ENCODE measurements at places on chromosomes 1 and 21. TPM values are rescaled to one million over a fixed set of nuclear protein-coding genes. Genes with fewer than 3 reads are reported as not detected.

Gene LCE2C
- not detected for total RNA-seq

Gene PPIAL4G
- not detected for total RNA-seq

Gene PCAT6
- total RNA-seq = 2.5 TPM

Gene IL6R
- total RNA-seq = 13.8 TPM
